ENCODE measurements at places on chromosomes 5 and 9.

- DNase-seq = no peak
Measured at GRCh38 chr5:115366223-115366622, 69.8 kb upstream of the CCDC112 start.

GRCh38 chr5:58794875-58795274, 212.0 kb downstream of the RAB3C start:
- DNase-seq = no peak

- no peak for DNase-seq
Measured at GRCh38 chr5:8807636-8808035, 738.2 kb downstream of the SEMA5A start.

- no peak for DNase-seq
Measured at GRCh38 chr5:32147959-32148358, 26.2 kb downstream of the GOLPH3 start.

- DNase-seq = no peak
Measured at GRCh38 chr9:108579757-108580439, 275.9 kb downstream of the ACTL7B start.

DNA sequence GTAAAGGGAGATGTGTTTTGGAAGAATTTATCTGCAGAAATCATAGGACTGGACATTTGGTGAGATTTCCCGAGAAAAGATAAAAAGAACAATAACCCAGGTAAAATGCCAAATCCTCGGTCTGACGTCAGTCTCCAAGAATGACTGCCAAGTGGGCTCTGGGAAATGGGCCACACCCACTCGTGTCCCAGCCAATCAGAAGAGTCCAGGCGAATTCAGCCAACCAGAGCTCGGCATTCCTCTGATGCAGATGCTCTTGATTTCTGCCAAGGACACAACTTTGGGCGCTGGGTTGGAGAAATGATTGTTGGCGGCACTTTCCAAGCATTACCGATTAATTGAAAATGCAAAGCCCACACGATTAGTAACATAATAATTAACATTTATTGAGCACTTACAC, 73.3 kb downstream of the FGF18 start:
- no peak for DNase-seq

GRCh38 chr5:163893281-163893680, 387.9 kb downstream of the MAT2B start:
- no peak for DNase-seq

GRCh38 chr5:67156976-67157583, 39.5 kb downstream of the CD180 start:
- peak; percentile 36 for DNase-seq

DNA sequence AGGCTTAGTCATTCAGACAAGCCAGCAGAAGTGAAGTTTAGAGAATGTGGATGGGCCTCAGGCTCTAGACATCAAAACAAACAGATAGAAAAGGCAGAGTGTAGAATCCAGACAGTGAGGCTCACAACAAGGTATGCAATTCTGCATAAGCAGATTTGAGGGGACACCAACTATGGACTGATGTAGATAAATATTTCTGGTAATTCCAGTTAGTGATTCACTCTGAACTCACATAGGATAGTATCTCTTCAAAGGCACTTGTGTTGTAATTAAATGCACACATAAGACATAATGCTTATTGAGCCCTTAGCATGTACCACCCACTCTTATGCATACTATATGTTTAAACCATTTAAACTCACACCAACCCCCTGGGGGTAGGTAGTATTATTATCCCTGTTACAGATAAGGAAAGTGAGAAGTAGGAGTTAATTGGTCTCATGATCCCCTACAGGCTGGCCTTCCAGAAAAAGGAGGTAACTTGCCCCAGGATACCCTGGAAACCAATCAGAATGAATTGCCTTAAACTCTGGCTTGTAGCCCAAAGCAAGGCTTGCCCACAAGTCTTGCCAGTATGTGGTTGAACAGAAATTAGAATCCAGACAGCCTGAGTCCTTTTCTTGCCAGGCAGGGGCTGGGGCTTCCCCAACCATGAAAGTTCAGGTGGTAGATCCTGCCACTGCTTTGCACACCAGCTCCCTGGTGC, 39.5 kb upstream of the HSPB3 start:
- no peak for DNase-seq

DNA sequence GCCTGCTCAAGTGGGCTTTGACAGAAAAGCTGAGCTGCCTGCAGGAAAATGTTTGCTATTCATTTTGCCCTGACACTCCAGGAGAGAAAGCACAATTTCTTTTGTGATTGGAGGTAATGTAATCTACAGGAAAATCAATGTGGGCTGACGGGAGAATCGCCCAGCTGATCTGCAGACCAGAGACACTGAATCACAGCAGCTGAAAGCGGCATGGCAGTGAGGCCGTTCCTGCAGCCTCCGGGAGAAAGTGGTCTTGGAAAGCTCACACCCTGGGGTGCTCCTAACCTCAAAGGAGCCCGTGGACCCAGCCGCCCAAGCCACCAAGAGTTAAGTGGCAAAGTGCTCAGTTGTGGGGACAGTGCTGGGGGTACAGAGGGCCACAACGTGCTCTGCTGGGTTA, 593.6 kb downstream of the BNC2 start:
- no peak for DNase-seq

DNA sequence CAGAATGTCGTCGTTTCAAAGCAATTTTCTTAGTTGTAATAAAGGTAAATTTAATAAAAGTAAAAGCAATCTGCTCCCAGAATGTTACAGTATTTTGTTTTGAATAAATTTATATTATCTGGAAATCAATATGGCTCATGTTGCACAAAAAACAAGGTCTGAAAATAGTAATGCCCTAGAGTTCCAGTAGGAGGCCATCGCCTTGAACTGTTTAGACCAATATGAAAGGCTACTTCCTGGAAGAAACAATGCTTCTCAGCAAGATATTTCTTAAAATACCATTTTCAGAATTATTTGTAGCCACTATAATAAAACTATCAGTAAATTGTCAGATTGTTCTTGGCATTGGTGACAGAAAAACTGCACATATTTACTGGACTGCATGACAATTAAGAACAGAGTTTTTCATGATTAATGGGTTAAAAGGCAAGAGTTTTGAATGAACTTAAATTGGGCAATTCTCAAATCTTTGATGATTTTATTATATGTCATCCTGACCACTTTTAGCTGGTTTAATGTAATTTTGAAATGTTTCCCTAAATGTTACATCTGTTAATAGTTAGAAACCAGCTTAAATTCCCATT, 153.2 kb downstream of the COMMD10 start:
- no peak for DNase-seq

GRCh38 chr5:159616952-159617351, 286.7 kb upstream of the IL12B start:
- DNase-seq = no peak
